Myocyte (in vitro differentiated cells): ENCODE measurements at places on chromosomes 16 and 17. TPM values are rescaled to one million over a fixed set of nuclear protein-coding genes. Genes with fewer than 3 reads are reported as not detected.

The CEP95 gene
- 23.3 and 24.4 TPM in 2 replicates for total RNA-seq

The MEIOC gene
- total RNA-seq = 0.11 and 0.83 TPM in 2 replicates

The ZNF174 gene
- 20.7 and 22.7 TPM in 2 replicates for total RNA-seq

The LITAFD gene
- not detected in 2 replicates for total RNA-seq

The EVI2A gene
- total RNA-seq = 48.6 and 59.2 TPM in 2 replicates

The AOC3 gene
- total RNA-seq = 0.47 and 0.67 TPM in 2 replicates

The GPR139 gene
- not detected in 2 replicates for total RNA-seq

The MMP28 gene
- 0.42 and 0.99 TPM in 2 replicates for total RNA-seq

The ZFP1 gene
- 11.1 and 12.0 TPM in 2 replicates for total RNA-seq

The LDHD gene
- total RNA-seq = 1.7 and 3.5 TPM in 2 replicates

The KRT17 gene
- 0.32 and 2.4 TPM in 2 replicates for total RNA-seq
